ENCODE measurements at places on chromosomes 5 and 9. TPM values are rescaled to one million over a fixed set of nuclear protein-coding genes. Genes with fewer than 3 reads are reported as not detected.

DNA sequence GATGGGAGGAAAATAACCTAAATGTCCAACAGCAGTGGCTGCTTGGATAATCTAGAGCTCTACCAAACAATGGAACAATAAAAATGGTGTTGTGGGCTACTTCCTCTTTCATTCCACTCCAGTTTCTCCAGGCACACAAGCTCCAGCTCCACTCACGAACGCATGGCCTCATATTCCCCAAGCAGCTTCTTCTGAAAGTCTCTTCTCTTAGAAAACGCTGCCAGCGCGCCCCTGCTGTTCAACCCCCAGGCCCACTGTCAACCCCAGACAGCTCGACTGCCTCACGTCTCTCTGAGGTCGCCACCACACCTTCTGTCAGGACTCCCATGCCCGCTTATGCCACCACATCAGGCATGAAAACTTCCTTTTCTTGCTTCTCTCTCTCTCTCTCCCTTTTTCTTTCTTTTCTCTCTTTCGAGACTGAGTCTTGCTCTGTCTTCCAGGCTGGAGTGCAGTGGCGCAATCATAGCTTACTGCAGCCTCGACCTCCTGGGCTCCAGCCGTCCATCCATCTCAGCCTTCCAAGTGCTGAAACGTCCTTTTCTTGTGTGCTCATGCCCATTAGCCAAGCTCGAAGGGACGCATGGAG, 16.2 kb downstream of the OR2V2 start:
- no peak for DNase-seq

DNA sequence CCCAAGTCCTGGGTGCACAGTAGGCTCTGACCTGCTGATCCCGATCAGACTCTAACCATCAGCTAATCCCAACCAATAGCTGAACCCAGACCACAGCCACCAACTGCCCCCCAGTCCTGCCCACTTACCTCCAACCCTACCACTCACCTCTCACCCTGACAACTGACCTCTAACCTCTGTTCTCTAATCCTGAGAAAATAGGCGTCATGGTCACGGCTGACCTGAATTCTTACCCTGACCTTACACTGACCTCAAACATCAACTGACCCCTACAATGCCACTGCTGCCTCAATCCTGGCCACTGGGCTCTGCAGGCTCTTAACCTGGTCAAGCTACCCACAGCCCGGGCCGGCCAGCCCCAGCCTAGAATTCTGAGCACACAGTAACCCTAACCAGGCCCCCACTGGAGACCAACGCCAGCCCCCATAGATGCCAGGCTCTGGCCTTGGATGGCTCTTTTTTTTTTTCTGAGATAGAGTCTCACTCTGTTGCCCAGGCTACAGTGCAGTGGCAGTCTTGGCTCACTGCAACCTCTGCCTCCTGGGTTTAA, 63.8 kb upstream of the ASS1 start:
- DNase-seq: no peak

DNA sequence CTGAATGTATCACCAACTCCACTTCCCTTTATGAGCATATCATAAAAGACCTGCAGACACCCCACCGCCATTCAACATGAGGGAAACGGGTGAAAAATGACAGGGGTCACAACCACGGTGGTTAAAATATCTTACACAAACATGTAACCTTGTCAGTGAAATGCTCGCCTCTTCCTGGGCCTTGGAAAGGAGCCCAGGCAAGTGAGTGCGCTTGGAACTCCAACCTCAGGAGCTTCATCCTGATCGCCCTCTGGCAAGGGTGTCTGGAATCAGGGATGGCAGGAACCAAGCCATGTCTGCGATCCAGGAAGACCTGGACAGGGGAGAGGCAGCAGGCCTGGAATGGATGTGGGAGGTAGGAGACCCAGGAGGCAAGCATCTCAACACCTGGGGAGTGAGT, 282.7 kb downstream of the GAS1 start:
- no peak for DNase-seq

DNA sequence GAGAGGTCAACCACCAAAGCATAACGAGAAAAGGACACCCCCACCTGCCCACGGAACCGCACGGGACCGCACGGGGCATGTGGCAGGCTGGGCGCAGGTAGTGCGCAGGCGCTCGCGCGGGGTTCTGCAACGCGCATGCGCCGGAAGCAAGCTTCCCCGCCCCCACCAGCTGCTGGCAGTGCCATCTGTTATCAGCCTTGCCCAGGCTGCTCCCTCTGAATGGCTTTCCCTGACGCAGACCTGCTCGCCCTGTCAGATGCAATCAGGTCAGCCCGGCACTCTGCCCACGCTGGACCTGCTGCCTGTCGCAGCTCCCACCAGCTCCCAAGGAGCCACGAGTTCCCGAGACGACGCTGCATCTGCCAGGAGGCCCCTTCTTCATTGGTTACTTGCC, 22.8 kb downstream of the PTCH1 start:
- DNase-seq: no peak

DNA sequence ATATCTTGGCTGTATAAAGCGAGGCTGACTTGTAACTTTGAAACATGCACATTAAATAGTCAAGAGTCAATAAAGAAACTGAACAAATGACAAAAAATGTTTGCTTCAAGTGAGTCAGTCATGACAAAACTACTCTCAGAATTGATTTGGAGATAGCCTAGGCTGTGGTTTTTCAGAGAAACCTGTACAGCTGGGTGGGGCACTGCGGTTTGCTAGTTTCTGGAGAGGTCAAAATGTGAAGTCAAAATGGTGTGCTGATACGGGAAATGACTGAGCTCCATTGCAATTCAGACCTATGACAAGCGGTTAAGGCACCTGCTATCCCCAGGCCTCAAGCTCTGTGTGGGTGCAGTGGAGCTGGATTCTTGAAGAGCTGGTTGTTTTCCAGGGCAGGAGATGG, 10.3 kb upstream of the CD180 start:
- no peak for DNase-seq

- DNase-seq: no peak
These were observed 1104.4 kb upstream of the SEMA6A start for GRCh38 chr5:117679046-117679445.

DNA sequence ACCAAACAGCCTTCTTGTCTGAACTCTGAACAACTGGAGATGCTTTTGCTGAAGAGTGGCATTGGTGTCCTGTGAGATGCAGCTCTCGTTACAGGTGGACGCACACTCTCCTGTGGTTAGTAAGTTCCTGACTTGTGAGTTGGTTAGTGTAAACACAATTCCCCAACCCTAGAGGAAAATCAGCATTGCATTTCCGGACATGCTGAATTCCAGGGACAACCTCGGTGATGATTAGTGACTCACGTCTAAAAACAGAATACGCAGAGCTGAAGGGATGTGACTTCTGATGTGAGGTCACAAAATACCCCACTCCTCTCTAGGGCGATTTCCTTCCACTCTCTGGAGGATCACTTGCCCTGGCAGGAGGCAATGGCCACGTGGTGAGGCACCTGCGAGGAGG, 5.0 kb downstream of the OR2V2 start:
- DNase-seq: no peak

- no peak for DNase-seq
These were observed 456.6 kb upstream of the ARRDC3 start for GRCh38 chr5:91839721-91840120.

- no peak for DNase-seq
These were observed 352.4 kb downstream of the IRX2 start for GRCh38 chr5:2399096-2399495.

DNA sequence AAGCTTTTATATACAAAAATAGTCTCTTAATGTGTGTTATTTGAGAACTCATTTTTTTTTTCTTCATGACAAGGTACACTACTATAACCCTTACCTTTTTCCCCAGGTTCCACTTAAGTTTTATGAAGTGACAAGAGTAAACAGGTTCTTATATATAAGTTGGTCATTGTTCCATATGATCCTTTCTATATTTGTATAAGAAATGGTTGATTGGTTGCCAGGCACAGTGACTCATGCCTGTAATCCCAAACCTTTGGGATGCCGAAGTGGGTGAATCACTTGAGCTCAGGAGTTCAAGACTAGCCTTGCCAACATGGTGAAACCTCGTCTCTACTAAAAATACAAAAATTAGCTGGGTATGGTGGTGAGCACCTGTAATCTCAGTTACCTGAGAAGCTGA, 108.3 kb downstream of the PCSK1 start:
- DNase-seq: no peak

DNA sequence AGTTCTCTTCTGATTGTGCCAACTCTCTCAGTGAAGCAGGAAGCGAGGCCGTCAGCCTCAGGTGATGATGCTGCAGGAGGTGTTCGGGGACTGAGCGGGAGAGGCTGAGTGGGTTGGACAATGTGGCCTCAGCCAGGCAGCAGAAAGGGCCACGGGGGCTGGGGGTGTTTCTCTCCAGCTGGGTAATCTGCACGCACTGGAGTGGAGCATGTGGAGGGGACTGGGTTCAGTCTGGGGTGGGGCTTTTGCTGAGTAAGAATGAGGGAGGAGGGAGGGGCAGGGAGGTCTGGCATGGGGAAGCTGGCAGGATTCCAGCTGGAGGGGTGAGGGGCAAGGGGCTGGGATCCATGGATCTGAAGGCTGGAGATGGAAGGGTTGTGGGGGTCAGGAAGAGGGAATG, 60.8 kb upstream of the PHYKPL start:
- DNase-seq: no peak

- no peak for DNase-seq
These were observed 95.6 kb downstream of the ARSB start for GRCh38 chr5:78889369-78890140.

DNA sequence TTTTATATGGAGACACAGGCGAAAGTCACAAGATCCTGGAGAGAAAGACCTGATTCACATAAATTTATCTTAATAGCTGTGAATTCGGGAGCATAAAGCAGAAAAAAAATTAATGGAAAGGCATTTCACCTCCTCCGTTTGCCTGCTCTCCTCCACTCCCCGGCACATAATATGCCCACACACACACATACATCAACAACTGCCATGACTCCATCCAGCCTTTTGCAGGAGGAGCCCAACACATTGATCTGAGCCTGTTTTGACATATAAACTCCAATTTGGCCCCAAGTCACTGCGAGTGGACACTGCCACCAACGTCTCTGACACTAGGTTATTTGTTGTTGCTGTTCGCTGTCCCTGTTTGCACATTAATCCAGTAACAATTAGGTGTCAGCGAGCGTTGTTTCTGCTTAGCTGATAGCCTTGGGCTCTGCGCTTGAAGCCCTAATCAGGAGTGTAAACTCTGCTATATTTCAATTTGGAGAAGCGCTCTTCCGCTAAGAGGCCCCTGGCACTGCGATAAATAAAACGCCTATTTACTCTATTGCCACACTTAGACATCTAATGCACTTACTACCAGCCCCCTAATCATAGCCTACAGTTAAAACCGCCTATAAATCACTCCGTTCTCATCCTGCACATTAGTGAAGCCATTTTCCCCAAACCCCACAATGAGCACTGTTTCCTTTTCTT, 195.8 kb upstream of the TBCA start:
- DNase-seq: no peak

GRCh38 chr9:137147793-137148160, 8.8 kb downstream of the GRIN1 start:
- no peak for DNase-seq

Gene OBP2B
- not detected for total RNA-seq

Gene GPX3
- 4.6 TPM for total RNA-seq

Gene SV2C
- total RNA-seq: 0.66 TPM

Gene ANXA2R
- total RNA-seq: 1.2 TPM

Gene PITX1
- not detected for total RNA-seq

Gene STC2
- total RNA-seq: 2.6 TPM

Gene NEUROG1
- 7.3 TPM for total RNA-seq

Gene NOL8
- 38.6 TPM for total RNA-seq
